ENCODE measurements at places on chromosomes 2 and 18.

DNA sequence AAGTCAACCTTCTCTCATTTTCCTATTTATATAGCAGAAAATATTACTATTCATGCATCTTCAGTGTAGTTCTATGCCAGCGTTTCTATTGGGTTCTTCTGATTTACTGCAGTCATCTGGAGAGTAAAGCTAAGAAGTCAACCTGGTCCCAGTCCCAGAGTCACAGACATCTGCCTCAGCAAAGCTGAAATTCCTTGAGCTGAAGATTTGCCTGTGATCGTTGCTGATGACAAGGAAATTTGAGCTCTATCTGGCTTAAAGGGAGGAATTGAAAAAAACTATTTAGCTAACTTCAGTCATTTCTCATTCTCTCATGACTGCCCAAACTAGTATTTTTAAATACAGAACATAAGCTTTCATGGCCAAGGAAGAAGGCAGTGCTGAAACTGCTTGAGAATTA, 45.7 kb downstream of the RND3 start:
- no peak for DNase-seq

GRCh38 chr2:120257522-120257921, 4.9 kb downstream of the RALB start:
- no peak for DNase-seq

GRCh38 chr2:218082586-218083351, 13.7 kb downstream of the RUFY4 start:
- no peak for DNase-seq

DNA sequence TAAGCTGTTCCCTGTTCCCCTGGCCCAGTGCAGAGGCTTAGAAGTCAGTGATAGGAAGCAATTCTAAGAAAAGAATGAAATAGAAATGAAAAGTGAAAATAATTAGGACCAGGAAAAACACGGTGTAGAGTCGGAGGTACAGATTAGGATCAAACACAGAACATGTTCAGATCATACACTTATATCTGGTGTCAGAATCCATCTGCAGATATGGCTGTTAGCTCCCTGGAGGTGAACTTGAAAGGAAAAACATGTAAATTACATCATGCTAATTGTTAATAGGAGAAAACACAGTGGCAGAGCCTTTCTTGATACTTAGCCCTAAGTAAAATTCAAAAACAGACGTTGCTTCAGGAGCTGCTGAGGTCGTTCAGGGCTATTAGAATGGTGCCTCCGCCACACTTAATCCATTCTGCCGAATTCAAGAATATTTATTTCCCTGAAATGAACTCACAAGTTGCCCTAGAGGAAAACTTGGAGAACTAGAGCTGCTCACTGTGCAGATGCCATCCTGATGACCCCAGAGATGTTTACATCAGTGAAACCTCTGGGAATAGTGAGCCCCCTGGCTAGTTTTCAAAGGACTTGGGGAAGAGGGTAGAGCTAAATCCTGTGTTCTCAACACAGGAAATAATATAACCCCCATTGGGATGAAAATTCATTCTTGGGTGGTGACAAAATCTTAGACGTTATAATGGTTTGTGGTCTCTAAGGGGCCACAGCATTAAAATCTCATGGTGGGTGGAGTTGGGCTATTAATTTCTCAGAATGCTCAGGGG, 27.5 kb downstream of the LPIN1 start:
- no peak for DNase-seq

GRCh38 chr2:2898744-2899143, 478.9 kb downstream of the EIPR1 start:
- DNase-seq, result no peak

GRCh38 chr2:65595630-65596029, 163.2 kb upstream of the SPRED2 start:
- DNase-seq, result no peak

DNA sequence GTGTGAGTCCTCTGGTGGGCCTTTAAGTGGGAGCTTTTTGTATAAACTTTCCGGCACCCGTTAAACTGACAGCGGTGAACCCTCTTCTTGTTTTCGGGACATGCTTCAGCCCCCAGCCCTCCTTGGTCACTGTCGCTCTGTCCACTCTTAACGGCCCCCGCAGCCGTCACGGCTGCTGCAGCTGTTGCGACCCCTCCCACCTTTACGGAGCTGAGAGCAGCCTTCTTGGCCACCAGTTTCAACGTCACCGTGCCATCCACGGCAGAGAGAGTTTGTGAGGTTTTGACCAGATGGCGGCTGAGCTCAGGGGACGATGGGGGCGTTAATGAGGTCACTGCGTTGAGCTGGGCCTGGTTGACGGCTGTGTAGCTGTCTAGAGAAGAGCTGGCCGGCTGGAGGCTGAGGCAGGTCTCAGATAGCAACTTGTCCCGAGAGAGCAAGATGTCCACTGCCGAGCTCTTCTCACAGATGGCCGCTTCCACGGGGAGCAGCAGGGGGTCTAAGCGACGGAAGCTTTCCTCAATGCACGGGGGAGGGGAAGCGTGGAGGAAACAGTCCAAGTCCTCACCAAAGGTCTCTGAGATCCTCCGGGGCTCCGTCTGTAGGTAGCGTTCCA, 41.9 kb downstream of the KLF7 start:
- DNase-seq, result no peak

- DNase-seq, result no peak
These were observed 18.1 kb upstream of the ROCK1 start for GRCh38 chr18:21129566-21130216.

DNA sequence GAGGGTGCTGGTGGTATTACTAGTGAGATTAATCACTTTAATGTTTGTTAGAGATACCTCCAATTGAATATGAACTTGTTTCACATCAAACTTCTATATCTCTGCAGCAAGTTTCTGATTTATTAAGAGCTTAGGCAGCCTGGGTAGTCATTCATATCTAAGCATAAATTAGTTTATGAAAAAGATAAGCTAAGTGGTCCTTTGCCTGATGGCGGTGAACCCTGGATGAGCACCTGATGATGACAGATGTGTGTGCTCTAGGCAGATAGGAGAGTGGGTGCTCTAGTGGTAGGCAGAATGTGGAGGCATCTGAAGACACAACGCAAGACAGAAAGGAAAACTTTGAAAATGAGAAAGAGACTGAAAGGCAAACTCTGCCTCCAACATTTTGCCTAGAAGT, 5.0 kb downstream of the FKBP7 start:
- DNase-seq, result no peak

- no peak for DNase-seq
These were observed 91.9 kb downstream of the MRPS9 start for GRCh38 chr2:105129722-105130232.
